ENCODE measurements at places on chromosomes 4 and X.

DNA sequence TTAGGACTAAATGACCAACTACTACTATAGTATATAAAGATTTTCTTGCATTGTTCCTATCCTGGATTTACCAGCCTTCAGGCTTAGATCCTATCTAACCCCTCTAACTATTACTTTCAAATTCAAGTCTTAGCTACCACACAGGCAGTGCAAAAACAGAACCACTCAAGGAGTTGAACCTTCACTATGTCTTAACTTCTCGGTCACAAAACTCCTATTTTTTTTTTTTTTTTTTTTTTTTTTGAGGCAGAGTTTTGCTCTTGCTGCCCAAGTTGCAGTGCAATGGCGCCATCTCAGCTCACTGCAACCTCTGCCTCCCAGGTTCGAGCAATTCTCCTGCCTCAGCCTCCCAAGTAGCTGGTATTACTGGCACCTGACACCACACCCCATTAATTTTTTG lies 6.3 kb upstream of the FAM200B start:
- DNase-seq, result no peak

- no peak for DNase-seq
Observed at GRCh38 chr4:106183551-106183950, 132.5 kb downstream of the TBCK start.

DNA sequence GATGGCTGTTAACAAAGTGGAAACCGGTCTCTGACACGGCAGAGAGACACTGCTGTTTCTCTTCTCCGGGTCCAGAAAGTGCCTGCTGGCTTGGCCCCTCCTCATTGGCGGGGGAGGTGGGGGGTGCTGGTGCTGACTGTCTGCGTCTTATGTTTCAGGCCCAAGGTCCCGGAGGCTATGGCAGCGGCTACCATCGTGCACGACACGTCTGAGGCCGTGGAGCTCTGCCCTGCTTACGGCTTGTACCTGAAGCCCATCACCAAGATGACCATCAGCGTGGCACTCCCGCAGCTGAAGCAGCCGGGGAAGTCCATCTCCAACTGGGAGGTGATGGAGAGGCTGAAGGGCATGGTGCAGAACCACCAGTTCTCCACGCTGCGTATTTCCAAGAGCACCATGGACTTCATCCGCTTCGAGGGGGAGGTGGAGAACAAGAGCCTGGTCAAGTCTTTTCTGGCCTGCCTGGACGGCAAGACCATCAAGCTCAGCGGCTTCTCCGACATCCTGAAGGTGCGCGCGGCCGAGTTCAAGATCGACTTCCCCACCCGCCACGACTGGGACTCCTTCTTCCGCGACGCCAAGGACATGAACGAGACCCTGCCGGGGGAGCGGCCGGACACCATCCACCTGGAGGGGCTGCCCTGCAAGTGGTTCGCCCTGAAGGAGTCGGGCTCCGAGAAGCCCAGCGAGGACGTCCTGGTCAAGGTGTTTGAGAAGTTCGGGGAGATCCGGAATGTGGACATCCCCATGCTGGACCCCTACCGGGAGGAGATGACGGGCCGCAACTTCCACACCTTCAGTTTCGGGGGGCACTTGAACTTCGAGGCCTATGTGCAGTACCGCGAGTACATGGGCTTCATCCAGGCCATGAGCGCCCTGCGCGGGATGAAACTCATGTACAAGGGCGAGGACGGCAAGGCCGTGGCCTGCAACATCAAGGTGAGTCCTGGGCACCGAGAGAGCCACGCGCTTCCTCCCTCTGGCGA lies 2.2 kb downstream of the AKAP17A start:
- no peak for DNase-seq

DNA sequence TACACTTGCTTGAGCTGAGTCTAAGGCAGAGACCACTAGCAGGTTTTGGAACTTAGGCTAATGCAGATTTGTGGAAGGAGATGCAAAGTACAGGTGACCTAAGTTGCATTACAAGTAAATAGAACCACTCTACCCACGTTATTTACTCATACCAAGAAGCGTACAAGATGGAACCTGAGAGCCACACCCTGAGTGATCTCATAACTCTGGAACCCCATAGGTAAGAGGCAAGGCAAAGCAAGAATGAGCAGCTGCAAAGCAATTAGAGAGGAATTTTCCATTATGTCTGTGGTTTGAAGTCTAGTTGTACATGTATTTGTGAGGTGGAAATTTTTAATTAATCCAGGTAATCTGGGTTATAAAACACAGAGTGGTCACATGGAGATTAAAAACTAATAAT lies 55.4 kb downstream of the CC2D2A start:
- DNase-seq, result no peak

GRCh38 chr4:2728221-2728620 lies 27.9 kb downstream of the TNIP2 start:
- DNase-seq, result no peak

- DNase-seq, result no peak
Observed at GRCh38 chr4:89400287-89401035, 92.9 kb upstream of the GPRIN3 start.

GRCh38 chr4:48255072-48255958 lies 14.3 kb downstream of the TEC start:
- no peak for DNase-seq

GRCh38 chrX:142250502-142250901 lies 45.4 kb upstream of the MAGEC2 start:
- no peak for DNase-seq

GRCh38 chrX:12758291-12758690 lies 32.9 kb upstream of the PRPS2 start:
- DNase-seq, result no peak

DNA sequence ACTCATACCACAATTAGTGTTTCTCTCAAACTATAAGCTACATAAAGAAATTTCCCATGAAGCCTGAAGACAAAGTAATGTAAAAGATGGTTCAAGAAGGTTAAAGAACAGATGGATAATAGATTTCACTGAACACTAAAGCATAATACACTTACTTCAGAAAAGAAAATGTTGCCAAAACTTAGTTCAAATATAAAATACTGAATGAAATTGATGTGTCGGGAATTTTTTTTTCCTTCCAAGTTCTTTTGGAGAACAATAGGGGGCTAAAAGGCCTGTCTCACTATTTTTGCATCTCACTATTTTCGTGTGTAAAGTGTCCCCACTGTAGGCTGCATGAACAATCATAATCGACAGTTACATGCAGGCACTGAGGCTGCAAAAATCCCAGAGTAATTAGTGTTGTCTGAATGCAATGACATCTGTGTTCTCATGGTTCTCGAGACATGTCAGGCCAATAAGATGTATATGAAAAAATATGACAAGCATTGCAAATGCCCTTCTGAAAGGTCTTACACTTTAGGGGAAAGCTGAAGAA lies 11.9 kb upstream of the MAB21L2 start:
- DNase-seq, result no peak

DNA sequence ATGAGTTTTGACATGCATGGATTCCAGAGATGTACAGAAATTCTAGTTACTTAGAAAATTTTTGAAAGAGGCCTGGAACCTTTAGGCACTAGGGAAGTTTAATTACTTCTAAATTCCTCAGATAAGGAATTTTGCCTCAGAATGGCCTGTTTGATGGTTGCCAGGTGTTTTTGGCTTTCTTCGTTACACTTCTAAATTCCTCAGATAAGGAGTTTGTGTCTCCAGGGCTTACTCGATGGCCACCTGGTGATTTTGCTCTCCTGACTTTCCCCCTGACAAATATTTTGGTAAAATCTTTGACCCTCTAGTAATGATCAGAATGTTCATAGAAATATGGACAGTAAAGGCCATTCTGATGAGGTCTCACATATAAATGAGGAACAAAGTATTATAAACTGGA lies 64.3 kb downstream of the BEX3 start:
- no peak for DNase-seq

DNA sequence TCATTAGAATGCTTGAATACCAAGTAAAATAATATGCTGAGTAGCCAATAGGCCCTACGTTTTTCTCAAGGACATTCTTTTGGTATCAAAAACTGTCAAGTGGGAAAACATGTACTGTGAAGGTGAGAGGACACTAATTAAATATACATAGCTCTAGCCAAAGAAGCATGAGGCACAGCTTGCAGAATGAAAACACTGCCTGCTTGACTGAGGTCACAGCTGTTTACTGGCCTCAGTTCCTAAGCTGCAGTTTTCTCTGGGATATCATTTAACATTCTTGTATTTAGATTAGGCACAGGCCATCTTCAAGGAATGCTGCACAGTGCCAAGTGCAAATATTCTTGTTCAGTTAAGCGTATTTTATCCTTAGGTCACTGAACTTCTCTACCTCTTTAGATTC lies 78.6 kb downstream of the NAP1L3 start:
- DNase-seq, result no peak

DNA sequence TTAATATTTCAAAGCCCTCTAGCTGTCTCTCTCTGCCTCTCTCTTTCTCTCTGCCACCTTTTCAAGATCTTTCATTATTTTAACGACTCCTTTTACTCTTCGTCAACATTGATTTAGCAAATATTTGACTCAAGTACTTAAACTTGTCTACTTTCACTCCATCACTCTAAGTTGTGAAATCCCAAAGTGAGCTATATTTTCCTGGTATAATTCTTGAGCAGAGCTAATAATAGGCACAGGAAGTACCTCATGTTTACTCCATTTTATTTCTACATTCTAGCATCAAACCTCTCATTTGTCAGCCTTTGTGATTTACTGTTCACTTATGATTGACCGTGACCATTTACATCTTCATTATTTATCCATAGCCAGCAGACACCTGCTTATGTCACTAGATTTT lies 482.5 kb downstream of the RPA4 start:
- DNase-seq, result no peak

DNA sequence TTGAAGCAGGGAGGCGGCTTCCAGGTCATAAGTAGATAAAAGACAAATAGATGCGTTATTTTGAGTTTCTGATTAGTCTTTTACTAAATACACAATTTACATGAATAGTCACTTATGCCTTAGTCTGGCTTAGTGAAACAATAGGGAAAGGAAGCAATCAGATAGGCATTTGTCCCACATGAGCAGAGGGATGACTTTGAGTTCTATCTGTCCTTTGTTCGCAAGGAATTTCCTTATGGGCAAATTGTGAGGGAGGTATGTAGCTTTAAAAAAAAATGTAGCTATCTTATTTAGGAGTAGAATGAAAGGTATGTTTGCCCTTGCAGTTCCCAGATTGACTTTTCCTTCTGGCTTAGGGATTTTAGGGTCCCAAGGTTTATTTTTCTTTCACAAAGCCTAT lies 26.3 kb upstream of the ADH1C start:
- DNase-seq, result no peak

DNA sequence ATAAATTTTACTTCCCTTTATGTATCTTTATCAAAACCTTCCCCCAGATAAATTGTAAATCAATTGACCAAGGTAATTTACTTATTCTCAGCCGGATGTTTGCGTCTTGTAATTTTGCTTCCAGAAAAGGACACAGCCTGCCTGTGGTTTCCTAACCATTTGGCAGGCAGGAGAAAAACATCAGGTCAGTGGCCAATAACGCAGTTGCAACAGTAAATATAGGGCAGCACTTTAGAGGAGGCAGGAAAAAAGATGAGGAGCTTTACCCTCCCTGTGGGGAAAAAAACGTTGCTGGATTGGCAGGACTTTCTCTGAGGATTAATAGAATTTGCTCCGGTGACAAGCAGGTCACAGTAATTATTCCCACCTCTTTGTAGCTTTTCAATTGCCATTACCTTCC lies 2618.1 kb downstream of the ARAP2 start:
- no peak for DNase-seq

DNA sequence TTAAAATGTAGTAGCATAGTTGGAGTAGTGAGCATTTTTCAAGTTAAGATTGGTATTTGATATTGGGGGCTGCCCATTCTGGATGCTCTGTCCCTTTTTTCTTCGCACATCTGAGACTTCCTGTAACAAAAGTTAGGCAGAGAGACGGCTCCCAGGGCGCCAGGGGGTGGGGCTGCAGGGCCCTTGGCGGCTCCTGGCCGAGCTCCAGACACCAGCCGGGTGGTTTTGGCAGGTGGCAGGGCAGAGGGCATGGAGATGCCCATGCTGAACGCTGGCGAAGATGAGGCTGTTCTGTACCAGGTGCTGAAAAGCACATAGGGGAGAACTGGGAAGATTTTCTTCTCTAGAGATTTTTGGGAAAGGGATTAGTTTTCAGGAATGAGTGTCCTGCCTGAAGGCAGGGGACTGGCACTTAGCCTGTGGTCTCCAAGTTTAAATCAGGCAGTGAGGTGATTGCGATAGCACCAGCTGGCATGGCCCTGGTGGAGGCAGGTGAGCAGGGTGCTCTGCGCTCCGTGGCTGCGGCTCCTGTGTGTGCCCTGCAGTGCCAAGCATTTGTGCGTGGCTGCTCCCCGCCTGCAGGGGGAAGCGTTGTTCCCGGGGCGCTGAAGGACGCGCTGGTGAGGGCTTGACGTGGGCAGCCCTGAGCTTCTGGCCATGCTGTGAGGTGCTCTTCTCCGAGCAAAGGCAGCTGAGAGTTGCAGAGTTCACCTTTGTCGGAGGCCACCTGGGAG lies 23.6 kb upstream of the HGFAC start:
- DNase-seq, result no peak

GRCh38 chr4:152176627-152177214 lies 359.2 kb downstream of the FBXW7 start:
- no peak for DNase-seq

- no peak for DNase-seq
Observed at GRCh38 chrX:3548765-3549391, 164.6 kb downstream of the PRKX start.
